NCI-H1092 treated with DMSO at 0.1 percent for 48 hours (cell line): ENCODE measurements at places on chromosomes 1 and 21.

- no peak for DNase-seq
Measured at GRCh38 chr1:114690148-114690547, 5.2 kb downstream of the AMPD1 start.

DNA sequence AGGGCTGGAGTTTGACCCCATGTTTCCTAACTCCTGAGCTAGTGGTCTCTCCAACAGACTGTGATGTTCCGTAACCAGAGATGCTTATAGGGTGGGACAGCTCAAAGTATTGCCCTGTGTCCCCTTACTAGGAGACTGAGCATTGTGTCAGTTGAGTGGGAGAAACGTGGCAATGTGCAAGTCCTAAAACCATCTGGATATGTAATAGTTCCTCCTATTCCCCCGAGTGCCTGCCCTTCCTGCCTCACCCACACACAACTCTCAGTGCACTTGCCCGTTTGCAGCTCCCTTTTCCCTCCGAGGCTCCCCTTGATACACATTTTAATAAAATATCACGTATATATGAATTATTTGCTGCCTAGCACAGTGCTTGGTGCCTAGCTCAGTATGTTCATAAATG, 3.4 kb downstream of the PIGV start:
- no peak for DNase-seq

- DNase-seq: no peak
Measured at GRCh38 chr1:102472520-102472919, 475.8 kb upstream of the OLFM3 start.

- no peak for DNase-seq
Measured at GRCh38 chr21:27171707-27172106, 204.8 kb upstream of the ADAMTS5 start.

- DNase-seq: no peak
Measured at GRCh38 chr1:33399375-33399774, 31.5 kb downstream of the PHC2 start.

DNA sequence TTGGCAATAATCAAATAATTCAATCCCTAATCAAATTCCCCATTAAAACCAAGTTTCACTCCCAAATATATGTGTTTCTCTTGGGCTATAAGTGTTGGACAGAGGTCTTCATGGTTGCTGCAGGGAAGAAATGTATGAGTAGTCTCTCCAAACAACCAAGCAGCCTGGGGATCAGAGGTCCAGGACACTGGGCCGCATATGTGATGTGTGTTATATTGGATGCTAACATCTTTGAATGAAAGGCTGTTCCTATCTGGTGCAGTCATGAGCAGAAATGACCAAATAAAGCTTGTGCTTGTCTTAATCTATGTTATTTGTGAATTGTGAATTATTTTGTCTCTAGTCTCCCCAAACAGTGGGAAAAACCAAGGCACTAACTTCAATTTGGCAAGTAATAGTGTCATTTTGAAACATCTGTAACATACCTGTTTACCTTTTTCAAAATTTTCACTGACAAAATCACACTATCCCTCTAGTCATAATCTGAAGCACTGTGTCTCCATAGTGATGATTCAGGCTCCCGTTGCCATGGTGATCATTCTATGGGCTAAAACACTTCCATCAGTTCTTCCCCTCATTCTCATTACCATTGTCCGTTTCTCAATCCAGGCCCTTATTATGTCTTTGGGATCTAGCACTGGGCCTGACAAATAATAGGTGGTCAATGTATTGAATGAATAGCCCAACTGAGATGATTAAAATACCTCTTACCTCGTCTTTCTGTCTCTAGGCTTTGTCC, 12.5 kb upstream of the TADA1 start:
- DNase-seq: no peak

- no peak for DNase-seq
Measured at GRCh38 chr1:15123270-15123669, 30.3 kb upstream of the TMEM51 start.

GRCh38 chr1:17957588-17958267, 149.9 kb upstream of the IGSF21 start:
- no peak for DNase-seq

GRCh38 chr1:22607154-22607553, 29.3 kb upstream of the C1QA start:
- DNase-seq: no peak

GRCh38 chr1:15453734-15454133, 2.8 kb upstream of the CELA2A start:
- no peak for DNase-seq

GRCh38 chr1:221722254-221723017, 19.5 kb downstream of the DUSP10 start:
- no peak for DNase-seq

GRCh38 chr1:160499631-160500030, 23.4 kb downstream of the SLAMF6 start:
- no peak for DNase-seq

DNA sequence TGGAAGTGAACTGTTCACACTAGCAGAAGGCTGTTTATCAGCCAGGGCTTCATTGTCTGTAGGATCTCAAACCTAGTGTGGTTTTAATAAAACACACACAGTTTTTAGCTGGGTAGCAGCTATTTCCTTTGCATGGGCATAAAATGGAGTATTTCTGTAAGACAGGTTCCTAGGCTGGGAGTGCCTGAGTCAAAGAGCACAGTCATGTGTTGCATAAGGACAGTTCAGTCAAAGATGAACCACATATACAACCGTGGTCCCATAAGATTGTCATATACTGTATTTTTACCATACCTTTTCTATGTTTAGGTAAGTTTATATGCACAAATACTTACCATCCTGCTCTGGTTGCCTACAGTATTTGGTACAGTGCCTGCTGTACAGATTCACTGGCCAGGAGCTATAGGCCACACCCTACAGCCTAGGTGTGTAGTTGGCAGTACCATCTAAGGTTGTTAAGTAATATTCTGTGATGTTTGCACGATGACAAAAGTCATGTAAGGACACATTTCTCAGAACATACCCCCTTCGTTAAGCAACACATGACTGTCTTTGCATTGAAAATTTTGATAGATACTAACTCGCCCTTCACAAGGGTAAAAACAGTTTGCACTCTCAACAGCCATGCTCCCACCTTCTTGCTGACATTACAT, 17.2 kb downstream of the LGALS8 start:
- DNase-seq: no peak

- DNase-seq: no peak
Measured at GRCh38 chr1:5374192-5374591, 618.0 kb downstream of the NPHP4 start.

GRCh38 chr1:168089326-168089978, 47.3 kb downstream of the GPR161 start:
- DNase-seq: no peak

GRCh38 chr1:82934074-82934473, 1064.9 kb downstream of the TTLL7 start:
- DNase-seq: peak; percentile 19

GRCh38 chr1:110176299-110176956, 26.1 kb downstream of the SLC6A17 start:
- DNase-seq: peak; percentile 77

GRCh38 chr1:21232044-21232443, 55.3 kb upstream of the EIF4G3 start:
- DNase-seq: peak; percentile 76

DNA sequence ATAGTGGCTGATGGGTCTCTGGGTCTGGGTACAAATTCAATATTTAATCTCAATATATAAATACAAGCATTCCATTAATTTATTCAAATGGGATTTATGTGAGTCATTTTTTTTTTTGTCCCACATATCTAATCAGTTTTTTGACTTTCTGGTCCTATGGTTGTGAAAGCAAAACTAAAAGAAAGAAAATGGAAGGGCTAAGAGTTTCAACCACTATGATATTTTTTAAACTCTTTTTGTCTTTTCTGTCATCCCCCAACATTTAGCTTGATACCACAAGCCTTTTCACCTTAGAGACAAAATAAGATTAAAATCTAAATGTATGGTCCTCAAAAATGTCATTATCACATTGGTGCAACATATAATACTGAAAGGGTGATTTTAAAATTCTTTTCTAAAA, 602.7 kb upstream of the CHRM3 start:
- no peak for DNase-seq
